ENCODE measurements at places on chromosomes 1 and 21.

DNA sequence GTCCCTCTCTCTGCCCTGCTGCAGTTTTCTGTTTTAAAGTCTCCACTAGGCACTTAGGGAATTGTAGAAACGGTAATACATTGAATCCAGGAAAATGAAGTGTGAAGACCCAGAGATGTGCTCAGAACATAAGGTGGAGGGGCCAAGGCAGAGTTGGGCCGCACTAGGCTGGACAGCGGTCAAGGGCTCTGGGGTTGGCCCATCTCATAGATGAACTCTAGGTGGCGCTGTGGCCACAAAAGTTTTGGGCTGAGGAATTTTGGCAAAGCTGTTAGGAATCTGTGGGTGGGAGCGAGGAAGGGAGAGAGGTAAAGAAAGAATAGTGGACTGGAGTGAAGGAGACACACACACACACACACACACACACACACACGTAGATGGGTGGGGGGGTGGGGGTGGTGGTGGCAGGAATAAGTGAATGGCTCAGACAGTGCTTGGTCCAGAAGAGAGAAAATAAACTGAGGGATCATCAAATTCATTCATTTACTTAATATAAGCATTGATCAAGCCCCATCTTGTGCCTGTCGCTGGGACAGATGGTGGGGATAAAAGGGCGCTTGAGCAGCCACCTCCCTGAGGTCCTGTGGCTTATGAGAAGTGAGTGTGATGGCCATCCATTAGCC is 258.5 kb downstream of the TRABD2B start:
- DNase-seq = no peak

DNA sequence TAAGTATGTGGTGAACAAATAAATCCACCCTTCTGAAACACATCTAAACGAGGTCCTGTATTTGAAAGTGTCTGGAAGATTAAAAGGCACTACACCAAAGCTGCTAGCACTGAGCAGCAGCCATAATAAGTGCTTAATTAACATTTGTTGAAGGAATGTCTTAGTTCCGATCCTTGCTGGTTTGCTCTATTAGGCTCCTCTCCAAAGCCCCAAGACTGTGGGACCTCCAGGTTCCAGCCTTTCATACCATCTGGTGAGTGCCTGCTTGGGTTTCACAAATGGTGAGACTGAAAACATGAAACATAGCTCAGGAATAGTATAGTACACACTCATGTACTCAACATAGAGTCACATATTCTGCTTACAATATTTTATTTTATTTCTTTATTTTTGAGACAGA is 640 bp upstream of the CYP2J2 start:
- no peak for DNase-seq

DNA sequence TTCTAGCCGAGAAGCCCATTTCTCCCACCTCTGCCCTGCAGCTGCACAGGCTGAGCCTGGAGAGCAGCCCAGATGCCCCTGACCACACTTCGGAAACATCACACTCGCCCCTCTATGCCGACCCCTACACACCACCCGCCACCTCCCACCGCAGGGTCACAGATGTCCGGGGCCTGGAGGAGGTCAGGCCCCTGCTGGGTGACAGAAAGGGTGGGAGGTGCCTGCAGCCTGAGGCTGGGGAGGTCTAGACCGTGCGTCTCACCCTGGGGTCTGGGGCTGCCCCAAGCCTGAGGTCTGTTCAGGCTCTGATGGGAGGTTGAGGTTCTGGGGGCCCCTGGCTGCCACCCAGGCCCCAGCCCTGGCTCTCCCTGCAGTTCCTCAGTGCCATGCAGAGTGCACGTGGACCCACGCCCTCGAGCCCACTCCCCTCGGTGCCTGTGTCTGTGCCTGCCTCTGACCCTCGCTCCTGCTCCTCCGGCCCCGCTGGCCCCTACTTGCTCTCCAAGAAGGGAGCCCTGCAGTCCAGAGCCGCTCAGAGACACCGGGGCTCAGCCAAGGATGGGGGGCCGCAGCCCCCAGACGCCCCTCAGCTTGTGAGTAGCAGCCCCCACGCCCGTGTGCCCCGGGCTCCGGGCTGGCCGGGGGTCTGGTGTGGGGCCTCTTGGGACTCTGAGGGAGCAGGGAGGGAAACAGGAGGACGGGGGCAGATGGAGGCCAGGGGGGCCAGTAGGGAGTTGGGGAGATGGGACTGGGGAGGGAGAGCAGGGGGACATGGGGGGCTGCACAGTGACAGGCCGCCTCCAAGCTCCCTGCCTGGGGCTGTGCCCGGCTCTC is 7.4 kb downstream of the PLEKHN1 start:
- DNase-seq = no peak

- peak; percentile 47 for DNase-seq
These were observed 29.2 kb downstream of the VASH2 start for GRCh38 chr1:212979340-212980122.
